B cell (primary cell): ENCODE measurements at places on chromosomes 12 and 14.
A peak's percentile ranks its signal among the peaks of the same experiment; 100 is the strongest.

DNA sequence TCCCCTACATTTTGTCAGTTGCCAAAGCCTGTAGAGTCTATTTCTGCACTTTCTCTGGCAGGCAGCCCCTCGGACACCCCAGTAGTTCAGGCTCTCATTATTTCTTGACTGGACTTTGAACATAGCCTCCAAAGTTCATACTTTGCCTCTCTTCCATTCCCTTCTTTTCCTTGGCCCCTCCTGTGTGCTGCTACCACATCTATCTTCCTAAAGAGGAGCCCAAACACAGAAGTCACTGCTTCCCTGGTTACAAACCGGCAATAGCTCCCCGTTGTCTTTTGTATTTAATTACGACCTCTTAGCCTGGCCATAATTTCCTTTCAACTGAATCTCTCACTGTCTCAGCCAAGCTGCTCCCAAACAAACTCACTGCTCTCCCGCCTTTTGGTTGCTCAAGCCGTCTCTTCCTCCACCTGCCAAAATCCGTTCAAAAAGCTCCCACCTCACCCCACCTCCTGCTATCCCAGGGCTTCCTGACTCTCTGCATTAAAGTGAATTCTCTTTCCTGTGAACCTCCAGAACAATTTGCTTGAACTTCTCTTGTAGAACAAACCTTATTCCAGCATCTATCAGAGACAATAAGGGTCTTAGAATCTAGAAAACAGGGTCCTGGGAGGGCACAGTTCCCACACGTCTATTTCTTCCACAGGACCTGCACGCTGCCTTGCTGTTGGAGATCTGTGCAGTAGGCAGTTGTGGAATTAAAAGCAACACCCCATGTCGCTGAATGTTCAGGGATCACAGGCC, 46.9 kb downstream of the PRMT8 start:
- DNase-seq, result no peak

DNA sequence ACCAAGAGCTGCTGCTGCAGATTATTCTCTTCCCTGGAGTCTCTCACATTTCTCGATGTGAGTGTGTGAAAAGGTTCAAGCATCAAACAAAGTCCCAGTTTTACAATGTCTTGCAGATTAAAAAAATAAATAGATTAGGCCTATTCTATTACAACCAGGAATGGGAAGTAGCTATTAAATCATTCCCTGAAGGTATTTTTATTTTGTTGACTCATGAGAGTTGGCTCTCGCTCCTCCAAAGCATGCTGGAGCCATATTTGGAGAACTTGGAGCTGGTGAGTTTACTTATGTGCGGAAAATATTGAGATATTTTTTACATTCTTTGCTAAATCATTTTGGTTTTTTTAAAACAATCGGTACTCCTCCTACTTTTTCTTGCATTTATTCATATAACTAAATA, 572.3 kb downstream of the ETNK1 start:
- DNase-seq, result no peak

DNA sequence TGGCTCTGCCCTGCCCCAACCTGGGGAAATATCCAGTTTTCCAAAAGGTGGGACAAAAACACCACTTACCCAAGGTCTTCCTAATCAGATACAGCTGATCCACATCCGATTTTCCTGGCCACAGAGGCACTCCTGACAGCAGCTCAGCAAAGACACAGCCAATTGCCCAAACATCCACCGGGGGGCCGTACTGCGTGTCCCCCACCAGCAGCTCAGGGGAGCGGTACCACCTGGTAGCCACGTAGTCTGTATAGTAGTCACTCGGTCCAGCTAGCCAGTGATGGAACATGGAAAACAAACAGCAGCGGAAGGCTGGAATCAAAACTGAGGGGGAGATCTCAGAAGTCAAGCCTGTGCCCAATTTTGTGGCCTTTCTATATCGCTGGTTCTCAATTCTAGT, 28.8 kb downstream of the DMAC2L start:
- DNase-seq, result no peak

GRCh38 chr12:27331291-27331926, 1.2 kb upstream of the BMAL2 start:
- DNase-seq, result peak; percentile 26

GRCh38 chr14:42027271-42027670, 420.6 kb downstream of the LRFN5 start:
- no peak for DNase-seq

DNA sequence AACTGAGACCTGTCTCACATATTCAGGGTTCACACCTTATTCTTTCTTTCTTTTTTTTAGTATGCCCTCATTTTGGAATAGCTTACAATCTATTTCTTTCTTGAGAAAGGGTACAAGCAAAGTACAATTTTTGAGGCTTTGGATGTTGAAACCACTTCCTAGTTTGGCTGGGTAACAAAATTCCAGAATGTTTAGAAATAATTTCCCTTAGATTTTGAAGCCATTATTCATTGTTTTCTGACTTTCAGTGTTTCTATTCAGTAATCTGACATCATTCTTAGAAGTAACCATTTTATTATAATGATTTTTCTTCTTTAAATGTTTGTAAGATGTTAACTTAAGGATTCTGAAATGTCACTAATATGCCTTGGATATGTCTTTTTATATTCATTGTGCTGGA, 28.2 kb downstream of the ST8SIA1 start:
- DNase-seq, result no peak

GRCh38 chr12:55822228-55822627, 4.4 kb downstream of the ORMDL2 start:
- DNase-seq, result no peak

DNA sequence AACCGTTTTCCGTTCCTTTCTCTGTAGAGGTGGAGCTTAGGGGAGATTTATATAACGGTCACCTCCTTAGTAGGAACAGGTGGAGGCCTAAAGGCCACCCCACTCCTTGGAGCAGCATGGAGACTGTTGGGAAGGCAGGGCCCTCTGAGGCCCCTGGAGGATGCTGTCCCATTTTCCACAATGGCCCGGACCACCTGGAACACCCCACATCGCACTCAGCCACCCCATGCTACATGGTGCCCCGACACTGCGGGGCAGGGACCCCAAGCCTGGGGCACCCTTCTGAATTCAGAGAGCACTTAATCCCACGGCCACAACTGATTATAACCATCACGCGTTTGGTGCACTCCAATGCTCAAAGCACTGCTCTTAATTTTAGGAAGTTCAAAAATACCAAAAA, 41.4 kb downstream of the C14orf132 start:
- no peak for DNase-seq

GRCh38 chr12:115335594-115335993, 651.6 kb upstream of the TBX3 start:
- DNase-seq, result no peak

DNA sequence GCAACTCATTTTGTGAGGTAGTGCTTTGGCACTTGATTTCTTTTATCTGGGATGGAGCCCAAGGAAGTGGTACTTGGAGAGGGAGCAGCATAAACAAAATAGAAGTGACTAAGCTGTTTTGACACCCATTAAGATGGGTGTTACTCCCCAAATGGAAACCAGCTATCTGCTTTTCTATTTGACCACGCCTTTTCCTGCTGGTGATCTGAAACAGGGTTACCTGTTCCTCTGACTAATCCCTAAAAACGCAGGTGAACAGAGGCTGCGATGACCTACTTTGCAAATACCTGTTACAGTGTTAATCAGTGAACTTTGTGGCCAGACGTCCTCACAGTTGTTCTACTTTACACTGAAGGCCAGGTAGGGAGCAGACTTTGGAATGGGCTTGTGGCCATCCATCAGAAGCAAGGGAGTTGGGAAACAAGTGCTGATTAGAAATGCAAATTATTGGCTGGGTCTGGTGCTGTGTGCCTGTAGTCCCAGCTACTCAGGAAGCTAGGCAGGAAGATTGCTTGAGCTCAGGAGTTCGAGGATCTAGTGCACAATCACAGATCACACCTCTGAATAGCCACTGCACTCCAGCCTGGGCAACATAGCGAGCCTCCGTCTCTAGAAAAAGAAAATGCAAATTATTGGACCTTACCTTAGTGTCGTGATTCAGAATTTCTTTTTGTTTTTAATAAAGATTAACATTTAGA, 58.3 kb upstream of the HECTD1 start:
- DNase-seq, result no peak

DNA sequence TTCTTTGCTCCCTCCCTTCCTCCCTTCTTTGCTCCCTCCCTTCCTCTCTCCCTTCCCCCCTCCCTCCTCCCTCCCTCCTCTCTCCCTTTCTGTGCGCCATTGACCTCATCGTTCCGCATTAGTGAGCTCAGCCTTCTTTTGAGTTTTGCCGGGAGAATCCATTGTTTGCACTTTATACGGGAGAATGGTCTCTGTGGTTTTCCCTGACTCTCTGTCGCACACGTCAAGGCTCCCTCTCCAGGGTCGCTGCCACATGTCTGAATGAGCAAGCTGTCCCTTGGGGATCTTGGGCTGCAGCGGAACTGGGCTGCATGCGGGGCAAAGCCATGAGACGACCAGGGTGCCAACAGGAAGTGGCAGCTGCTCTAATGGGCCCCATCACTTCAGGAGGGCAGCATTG, 118.5 kb downstream of the GLT1D1 start:
- DNase-seq, result no peak
